ENCODE measurements at places on chromosomes 1 and 21.
A peak's percentile ranks its signal among the peaks of the same experiment; 100 is the strongest.

DNA sequence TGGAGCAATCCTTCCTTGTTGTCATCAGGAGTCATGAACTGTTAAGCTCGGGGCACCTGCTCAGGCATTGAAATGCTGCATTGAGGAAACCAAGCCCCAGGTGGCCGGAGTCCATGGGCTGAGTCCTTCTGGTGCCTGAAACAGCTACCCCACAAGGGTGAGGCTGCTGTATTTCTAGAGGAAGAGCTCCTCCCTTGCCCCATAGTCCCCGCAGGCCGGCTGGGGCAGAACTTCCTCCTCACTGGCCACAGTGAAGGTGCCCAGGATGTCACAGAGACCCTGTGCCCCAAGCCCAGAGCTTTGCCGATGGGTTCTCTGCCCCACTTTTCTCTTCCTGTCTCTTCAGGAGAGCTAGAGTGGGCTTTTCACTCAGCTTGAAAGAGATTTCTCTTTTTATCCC, 80.8 kb upstream of the GCLM start:
- DNase-seq = no peak

- DNase-seq = peak; percentile 22
These were observed 12.4 kb upstream of the PAPPA2 start for GRCh38 chr1:176450526-176450925.

- DNase-seq = no peak
These were observed 180.4 kb downstream of the SLC44A5 start for GRCh38 chr1:75430526-75430925.

- no peak for DNase-seq
These were observed 5.4 kb upstream of the TOE1 start for GRCh38 chr1:45334308-45335245.

DNA sequence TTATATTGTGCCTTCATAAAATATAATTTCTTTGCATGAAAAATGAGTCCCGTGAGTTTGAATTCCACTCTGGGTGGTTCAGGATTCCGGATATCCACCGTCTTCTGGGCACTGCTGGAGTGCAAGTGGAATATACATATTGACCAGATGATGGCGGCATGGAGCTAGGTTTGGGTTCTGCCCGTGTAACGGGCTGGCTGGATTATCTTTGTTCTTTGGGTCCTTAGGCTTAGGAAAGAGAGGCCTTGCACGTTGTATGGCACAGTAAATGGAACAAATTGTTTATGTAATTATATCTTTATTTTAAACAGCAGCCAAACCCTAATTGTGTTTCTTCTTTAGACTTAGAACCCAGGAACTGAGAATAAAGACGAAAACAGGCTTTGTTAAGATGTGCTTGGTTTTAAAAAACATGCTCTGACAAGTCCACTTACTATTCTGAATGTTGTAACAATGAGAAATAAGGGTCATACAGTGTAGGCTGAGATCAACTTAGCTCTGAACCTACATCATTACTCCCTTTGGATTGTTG, 13.5 kb upstream of the ACBD6 start:
- peak; percentile 79 for DNase-seq

DNA sequence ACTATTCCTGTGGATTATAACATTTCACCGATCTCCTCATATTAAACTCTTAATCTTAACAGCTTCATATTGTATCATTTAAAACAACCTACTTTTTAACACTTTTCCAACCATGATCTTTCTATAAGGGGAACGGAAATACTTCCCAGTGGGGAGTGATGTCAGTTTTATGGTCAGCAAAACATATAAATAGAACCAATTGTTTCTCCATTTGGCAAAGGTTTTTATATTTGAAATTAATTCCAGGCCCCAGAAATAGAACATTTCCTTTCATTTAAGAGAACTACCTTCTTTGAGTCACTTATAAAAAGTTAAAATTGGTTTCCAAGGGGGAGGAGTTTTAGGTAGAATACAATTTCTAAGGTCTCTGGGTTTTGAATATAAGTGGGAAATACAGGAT, 189.6 kb downstream of the TGFBR3 start:
- DNase-seq = no peak

DNA sequence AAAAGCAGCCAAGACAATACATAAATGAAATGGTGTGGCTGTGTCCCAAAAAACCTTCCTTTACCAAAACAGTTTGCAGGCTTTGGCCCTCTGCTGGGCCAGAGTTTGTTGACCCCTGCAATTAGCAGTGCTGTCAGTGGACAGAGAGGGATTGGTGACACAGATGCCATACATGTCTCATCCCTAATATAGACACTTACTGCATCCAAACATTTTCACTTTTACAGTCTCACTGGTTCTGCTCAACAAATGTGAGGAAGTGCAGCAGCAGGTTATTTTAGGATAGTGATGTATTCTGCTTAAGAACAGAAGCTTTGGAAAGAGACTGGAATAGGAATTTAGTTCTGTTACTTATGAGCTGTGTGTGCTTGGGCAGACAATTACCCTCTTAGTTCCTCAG, 462.8 kb upstream of the LRRC7 start:
- no peak for DNase-seq

DNA sequence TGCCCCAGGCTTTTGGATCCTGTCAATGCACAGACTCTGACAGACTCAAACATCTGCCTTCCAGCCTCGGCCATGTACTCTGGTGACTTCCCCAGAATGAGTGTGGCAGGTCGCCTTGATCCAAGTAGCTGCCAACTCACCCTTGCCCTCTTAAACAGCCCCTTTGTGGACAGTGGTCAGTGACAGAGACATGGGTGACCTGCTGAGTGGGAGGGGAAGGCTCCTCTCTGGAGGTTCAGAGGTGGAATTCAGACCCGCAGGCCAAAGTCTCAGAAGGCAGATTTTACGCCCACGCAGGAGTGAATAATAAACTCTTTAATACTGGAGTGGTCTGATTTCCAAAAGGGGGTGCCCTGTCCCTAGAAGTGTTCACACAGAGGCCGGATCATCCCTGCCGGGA, 63.5 kb downstream of the TLR5 start:
- no peak for DNase-seq

- no peak for DNase-seq
These were observed 3.4 kb downstream of the RERE start for GRCh38 chr1:8813991-8814390.

DNA sequence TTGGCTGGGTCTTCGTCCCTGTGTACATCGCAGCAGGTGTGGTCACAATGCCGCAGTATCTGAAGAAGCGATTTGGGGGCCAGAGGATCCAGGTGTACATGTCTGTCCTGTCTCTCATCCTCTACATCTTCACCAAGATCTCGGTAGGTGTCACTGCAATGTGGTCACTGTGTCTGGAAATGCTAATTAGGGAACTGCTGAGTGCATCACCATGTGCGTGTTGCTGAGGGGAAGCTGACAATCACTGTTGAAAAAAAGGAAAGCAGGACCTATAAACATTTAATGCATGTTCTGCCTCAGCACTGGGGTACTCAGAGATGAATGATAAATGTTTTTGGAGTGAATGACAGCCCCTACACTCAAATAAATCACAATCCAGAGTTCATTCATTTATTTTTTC, 6.8 kb downstream of the SLC5A9 start:
- no peak for DNase-seq

DNA sequence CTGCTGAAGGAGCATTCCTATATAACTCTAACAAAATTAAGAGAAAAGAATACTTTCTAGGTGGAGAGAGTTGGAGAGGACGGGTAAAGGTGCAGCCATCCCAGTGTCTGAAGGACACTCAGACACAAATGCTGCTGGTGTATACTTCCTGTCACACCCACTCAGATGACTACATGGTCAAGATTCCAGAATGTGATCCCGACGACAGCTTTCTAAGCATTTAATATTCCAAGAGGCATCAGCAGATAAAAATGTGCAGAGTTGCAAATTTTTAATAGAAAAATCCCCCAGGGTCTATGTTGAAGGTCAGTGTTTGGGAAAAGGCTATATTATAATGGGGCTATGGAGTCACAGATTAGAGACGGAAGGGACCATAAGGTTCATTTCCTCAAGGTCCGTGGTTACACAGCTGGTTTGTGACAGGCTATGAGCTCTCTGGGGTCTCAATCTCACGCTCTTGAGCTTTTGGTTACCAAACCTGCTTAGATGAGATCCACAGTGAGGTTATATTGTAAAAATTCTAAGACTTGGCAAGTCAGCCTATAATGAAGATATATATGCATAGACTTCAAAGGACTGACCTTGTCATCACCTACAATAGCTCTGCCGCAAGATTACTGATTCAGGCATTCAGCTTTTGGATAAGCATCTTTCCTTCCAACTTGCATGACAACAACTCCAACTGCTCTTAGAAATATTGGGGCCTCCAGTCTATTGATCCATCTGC, 35.1 kb downstream of the ZNF281 start:
- peak; percentile 81 for DNase-seq

- no peak for DNase-seq
These were observed 26.2 kb downstream of the UBASH3A start for GRCh38 chr21:42429856-42430255.

GRCh38 chr1:107076841-107077240, 20.4 kb downstream of the PRMT6 start:
- peak; percentile 31 for DNase-seq

- DNase-seq = no peak
These were observed 599.5 kb upstream of the B3GALT2 start for GRCh38 chr1:193785850-193786420.

- peak; percentile 37 for DNase-seq
These were observed 29.5 kb downstream of the HLX start for GRCh38 chr1:220908757-220909156.

GRCh38 chr1:31954607-31955283, 16.6 kb upstream of the PTP4A2 start:
- peak; percentile 95 for DNase-seq

- DNase-seq = no peak
These were observed 5.0 kb downstream of the MYOCOS start for GRCh38 chr1:171627020-171627419.

DNA sequence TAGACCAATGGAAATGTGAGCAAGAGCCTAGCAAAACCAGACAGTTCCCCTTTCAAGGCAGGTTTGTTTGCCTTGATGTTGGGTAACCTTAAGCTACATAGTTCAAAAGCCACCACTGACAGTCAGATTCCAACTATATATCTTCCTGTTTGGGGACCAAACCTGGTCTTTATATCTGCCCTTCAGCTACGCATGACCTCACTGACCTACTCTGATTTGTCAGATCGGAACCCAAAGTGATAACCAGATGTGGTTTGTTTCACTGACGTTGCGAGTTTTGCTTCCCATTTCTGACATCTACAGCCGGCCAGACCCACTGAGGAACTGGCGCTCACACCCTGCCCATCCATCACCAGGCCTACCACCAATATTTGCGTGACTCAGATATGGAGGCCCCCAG, 361.1 kb upstream of the CHRM3 start:
- DNase-seq = no peak

DNA sequence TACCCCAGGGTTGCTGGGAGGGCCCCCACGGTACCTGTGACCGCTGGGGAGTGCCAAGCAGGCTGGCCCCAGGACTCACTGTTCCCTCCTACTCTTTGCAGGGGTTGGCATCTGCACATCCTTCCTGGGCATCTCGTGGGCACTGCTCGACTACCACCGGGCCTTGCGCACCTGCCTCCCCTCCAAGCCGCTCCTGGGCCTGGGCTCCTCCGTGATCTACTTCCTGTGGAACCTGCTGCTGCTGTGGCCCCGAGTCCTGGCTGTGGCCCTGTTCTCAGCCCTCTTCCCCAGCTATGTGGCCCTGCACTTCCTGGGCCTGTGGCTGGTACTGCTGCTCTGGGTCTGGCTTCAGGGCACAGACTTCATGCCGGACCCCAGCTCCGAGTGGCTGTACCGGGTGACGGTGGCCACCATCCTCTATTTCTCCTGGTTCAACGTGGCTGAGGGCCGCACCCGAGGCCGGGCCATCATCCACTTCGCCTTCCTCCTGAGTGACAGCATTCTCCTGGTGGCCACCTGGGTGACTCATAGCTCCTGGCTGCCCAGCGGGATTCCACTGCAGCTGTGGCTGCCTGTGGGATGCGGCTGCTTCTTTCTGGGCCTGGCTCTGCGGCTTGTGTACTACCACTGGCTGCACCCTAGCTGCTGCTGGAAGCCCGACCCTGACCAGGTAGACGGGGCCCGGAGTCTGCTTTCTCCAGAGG, 6.8 kb downstream of the XKR8 start:
- DNase-seq = no peak

DNA sequence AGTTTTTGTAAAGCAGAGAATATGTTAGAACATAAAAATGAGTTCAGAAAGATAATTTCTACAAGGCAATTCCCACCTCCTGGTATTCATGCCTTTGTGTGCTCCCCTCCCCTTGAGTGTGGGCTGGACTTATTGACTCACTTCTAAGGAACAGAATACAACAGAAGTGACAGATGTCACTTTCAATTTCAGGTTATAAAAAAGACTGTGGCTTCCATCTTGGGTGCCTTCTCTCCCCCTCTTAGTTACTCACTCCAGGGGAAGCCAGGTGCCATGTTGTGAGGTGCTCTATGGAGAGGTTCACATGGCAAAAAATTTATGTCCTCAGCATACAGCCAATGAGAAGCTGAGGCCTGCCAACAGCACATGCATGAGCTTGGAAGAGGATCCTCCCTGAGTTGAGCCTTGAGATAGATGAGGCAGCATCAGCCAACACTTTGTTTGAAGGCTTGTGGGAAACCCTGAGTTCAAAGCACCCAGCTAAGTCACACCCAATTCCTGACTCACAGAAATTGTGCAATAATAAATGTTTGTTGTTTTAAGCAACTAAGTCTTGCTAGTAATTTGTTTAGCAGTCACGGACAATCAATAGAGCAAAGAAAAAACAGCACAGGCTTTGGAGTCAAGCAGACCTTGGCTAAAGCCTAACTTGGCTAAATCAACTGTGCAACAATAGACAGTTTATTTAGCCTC, 73.5 kb upstream of the NGF start:
- peak; percentile 64 for DNase-seq

GRCh38 chr1:148263128-148263905, 111.2 kb upstream of the NBPF11 start:
- DNase-seq = peak; percentile 68

- peak; percentile 74 for DNase-seq
These were observed 2.8 kb upstream of the CD1D start for GRCh38 chr1:158177700-158178450.

DNA sequence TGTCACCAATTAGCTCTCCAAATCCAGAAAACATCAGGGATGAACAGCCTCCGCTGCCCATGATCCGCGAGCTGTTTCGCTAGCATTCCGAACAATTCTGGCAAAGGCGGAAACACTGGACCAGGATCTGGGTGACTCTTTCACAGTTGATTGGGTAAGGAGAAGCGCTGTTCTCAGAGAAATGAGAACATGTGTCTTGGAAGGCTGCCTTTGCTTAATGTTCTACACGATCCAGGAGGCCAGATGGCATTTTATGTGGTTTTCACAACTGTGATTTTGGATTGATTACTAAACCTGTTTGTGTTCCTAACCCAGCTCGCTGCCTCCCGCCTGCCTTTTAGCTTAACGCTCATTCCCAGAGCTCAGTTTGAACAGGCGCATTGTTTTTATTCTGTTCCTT, 144.0 kb downstream of the KIF26B start:
- DNase-seq = peak; percentile 54

DNA sequence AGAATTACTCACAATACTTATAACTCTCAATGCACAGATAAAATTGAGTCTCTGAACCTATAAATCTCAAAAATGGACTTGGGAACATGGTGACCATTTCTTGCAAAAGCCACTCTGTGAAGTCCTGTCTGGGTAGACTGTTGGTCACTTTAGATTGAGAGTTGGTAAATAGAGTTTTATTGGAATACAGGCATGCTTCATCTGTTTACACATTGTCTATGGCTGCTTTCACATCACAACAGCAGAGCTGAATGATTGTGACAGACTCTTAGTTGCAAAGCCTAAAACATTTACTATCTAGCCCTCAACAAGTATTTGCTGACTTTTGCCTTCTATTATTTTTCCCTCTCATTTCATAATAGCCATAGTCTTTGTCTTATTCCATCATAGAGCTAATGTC, 24.1 kb upstream of the ASPM start:
- DNase-seq = no peak

- DNase-seq = no peak
These were observed 17.8 kb upstream of the TNFSF4 start for GRCh38 chr1:173224949-173225348.
